Activated naive CD8-positive, alpha-beta T cell treated with anti-CD3 and anti-CD28 coated beads for 36 hours (primary cell): ENCODE measurements at places on chromosomes 12 and 14.

DNA sequence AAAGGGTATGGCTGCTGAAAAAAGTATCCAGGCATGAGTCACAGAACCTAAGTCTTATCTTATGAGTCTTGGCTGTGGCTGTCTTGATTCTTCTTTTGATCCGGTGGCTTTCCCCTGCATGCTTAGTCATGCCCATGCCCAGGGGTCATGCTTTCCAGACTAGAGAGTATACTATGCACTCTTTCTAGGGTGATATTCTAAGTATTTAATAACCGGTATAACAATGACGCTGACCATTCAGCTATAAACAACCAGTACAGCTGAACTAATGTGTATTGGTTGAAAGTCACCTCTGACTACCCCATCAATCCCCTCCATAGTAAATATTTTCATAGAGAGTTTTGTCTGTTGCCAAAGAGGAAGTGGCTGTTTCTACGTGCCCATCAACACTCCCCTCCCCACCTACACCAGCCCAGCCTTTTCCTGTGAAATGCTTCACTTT lies 34.7 kb upstream of the NRXN3 start:
- DNase-seq = no peak

- no peak for DNase-seq
Measured at GRCh38 chr12:61531195-61531594, 729.0 kb upstream of the USP15 start.

DNA sequence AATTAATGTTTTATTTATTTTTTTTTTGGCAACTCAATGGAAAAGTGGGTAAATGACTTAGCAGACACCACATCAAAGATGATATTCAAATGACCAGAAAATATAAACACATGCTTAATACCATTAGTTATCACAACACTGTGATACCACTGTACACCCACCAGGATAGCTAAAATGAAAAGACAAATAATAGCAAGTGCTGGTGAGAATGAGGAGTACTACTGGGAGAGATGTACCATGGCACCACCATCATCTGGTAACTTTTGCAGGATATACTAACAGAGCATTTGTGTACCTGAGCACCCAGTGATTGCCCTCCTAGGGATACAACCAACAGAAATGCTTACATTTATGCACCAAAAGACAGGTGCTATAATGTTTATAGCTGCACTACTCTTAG lies 21.9 kb downstream of the TRIM9 start:
- DNase-seq = no peak

DNA sequence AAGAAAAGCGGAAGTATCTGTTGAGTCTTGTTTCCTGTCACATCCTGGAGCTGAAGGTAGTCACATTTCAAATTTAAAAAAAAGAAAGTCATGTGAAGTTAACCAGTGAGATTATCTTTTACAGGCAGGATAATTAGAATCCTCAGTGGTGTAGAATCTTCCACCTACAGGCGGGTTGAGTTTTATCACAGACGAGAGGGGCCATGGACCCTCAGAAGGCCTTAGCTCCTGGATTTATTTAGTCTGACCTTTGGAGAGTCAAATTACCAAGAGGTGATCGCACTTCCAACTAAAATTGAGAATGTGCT lies 13.0 kb upstream of the GNG2 start:
- no peak for DNase-seq

DNA sequence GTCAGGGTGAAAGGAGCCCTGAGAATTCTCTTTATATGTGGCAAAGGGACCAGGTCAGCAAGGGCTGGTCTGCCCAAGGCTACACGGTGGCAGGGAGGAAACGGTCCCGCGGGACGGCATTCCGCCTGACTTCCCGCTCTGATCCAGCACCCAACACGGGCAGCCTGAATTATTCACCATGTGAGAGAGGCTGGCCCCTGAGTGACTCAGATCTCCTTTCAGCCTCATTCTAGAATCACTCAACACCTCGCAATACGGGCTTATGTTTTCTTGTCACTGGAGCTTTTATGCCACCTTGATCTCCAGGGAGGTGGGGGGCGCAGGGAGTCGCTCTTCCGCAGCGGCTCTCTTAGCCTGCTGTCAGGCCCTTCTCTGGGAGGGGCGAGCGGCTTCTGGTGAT lies 8.5 kb downstream of the LRTM2 start:
- no peak for DNase-seq

DNA sequence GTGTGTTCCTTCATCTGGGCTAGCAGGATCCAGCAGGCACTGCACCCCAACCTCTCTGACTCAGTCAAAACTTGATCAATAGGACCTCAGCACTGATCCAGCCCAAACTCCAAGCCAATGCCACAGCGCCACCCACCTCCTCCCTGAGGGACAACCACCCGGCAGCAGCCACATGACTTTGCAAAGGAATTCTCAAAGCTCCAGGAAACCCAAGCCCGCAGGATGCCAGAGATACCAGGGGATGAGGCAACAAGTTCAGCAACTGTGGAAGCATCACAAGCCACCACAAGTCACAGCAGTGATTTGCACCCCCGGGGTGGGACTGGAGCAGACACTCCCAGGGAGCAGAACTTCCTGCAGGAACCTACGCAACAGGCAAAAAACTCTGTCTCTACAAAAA lies 37.3 kb downstream of the ACTN1 start:
- DNase-seq = no peak

DNA sequence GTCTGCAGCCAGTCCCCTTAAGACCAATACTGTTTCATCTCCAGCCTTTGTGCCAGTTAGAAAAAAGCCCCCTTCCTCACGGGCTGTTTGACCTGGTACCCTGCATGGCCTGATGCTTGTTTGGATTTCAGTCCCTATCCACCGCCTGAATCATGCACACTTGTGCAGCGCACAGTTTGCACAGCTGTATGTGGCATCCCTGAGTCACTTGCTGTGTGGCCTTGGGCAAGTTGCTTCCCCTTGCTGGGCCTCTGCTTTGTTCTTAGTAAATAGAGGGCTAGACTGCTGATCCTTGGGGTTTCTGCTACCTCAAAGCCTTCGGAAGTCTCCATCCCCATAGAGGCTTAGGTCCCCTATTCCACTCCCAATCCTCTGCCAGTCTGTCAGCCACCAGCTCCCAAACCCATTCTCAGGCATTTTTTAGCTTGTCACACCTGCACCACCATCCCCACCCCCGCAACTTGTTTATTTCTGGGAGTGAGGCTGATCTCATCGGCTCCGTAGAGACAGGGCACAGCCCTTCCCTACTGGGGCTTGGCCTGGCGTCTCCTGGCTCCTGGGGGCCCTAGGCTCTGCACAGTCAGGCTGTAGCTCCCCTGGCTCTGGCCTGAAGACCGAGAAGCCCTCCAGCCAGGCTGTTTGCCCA lies 8.8 kb downstream of the KRT80 start:
- DNase-seq = no peak

DNA sequence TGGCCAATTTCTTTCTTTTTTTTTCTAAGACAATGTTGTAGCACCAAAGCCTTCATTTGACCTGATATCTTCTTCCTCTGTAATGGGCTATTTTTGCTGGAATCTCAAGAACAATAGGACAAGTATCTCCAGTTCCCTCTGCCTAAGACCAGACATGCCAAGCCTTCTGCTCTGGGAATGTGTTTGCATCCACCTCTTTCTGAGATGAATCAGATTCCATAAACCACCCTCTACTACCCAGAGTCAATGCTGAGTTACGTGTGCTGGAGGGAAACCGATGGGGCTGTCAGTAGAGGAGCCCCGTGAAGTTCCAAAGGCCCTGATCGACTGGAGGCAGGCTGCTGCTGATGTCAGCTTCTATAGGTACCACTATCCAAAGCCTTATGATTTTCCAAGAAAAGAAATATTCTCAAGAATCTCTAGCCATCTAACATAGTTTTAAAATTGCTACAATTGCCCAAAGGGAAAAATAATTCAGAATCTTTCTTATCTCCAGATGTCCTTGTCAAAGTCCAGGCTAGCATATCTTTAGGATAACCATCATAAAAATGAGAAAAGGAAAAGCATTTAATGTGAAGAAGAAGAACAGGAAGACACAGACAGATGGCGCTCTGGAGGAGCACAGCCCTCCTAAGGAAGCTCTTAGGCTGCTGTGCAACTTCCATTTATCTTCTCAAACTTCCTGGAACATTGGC lies 101.9 kb downstream of the SLC8A3 start:
- DNase-seq = no peak

GRCh38 chr14:54102530-54102929 lies 145.9 kb upstream of the BMP4 start:
- DNase-seq = no peak

DNA sequence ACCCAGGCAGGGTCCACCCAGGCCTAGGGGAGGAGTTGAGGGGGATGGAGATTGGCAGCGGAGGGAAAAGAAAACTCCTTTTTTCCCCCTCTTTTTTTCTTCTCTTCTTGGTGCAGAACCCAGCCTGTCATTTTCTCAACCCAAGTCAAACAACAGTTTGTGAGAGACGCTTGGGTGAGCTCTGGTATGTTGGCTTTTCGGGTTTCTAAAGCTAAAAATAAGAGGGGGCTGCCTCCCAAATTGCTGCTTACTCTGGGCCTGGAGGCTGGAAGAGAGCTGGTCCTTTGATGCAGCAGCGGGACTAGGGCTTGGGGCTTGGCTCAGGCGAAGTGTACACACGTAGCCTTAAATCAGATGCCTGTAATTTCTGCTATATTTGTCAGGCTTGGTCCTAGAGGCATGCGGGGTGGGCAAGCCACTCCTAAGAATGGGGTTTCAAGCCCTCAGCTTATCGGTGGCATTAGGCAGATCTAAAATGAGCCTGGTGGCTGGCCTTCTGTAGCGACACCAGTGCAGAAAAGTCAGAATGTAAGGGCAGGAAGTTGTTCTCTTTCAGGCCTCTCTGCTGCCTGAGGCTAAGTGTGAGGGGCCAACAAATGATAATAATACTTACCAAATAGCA lies 816 bp upstream of the SLC8A3 start:
- DNase-seq = no peak

DNA sequence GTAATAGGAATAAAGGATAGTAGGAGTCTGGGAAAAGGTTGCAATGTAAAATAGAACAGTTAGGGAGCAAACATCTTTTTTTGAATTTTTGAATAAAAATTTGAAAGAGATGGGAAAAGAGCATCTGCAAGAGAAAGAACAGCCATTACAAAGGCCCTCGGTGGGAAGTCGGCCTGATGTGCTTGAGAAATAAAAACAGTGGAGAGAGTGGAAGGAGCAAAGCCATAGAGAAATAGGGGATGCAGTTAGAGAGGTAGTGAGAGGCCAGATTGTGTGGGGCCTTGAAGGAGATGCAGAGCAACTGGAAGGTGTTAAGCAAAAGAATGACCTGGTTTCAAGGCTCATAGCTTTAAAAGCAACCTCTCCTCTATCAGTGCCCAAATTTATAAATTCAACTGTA lies 409.8 kb downstream of the RERGL start:
- DNase-seq = no peak

DNA sequence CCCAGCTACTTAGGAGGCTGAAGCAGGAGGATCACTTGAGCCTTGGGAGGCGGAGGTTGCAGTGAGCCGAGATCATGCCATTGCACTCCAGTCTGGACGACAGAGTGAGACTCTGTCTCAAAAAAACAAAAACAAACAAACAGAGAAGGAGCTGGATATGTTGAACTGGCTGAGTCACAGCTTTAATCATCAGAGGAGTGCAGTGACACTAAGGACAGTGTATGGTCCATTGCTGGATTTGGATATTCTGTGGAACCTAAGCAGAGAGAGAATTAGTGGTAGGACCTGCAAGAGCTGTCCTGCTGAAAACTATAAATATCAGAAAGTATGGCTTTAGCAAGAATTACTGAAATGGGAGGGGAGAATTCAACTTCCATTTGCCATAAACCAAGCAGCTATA lies 163.0 kb upstream of the PELI2 start:
- no peak for DNase-seq

GRCh38 chr12:48978291-48978740 lies at the start of gene WNT1:
Gene WNT1 (plus strand): TSS chr12:48978322. CDS start chr12:48978651, 329 bp downstream.
- no peak for DNase-seq

DNA sequence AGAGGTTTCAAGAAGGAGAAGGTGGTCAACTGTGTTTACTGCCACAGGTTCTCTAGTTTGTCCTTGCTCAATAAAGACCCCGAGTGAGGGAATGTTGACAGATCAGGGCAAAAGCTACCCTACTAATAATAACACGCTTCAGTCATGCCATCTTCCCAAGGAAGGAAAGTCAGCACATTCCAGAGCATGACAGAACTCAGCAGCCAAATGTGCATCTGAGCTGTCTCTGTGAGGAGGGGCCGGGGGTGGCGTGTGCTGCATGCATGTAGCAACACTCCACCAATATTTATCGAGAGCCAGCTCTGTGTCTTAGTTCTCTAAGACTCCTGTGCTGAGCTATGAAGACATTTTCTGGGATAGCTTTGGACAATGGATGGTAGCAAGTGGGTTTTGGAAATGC lies 260.4 kb downstream of the DPF3 start:
- no peak for DNase-seq

DNA sequence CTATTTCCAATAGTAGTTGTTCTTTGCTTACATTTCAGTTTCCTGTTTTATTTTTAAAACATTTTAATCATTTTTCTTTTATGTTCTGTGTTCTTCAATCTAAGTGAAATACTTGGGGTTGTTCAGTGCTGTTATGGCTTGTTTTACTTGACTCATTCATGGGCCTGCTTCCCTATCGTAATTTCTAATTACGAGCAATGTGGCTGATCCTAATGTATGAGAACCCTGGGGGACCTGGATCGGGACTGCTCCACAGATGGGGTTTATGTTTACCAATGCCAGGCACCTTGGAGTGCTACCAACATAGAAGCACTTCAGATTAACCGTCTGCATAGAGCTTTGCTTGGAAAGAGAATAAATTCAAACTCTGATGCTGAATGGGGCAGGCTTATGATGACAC lies 29.8 kb downstream of the TECPR2 start:
- DNase-seq = no peak

GRCh38 chr14:100523843-100524169 lies 63.4 kb downstream of the BEGAIN start:
- no peak for DNase-seq

DNA sequence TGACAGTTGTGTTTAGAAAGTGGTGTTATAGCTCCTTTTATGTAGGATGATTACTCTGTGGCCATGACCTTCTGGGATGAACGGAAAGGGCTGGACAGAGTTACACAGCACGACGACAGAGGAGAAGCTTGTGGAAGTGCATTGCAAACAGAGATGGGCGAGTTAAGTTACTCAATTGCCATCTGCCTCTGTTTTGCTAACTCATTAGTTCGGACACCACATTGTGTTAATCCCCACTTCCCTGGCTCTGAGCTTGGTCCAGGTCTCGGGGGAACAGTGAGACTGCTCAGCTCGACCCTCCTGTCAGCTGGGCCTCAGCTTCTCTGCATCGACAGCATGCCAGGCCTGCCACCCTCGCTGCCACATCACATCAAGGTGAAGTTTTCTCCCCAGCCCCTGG lies 408.0 kb downstream of the ZFP36L1 start:
- no peak for DNase-seq

DNA sequence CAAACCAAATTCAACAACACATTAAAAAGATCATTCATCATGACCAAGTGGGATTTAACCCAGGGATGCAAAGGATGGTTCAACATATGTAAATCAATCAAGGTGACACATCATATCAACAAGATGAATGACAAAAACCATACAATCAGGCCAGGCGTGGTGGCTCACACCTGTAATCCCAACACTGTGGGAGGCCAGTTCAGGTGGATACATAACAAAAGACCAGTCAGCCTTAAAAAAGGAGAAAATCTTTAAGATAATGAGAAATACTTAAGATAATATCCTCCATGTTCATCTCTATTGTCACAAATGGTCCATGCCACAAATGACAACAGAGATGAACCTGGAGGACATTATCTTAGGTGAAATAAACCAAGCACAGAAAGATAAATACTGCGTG lies 12.4 kb downstream of the L2HGDH start:
- no peak for DNase-seq

GRCh38 chr12:113214895-113215400 lies 6.3 kb upstream of the TPCN1 start:
- DNase-seq = peak; percentile 27
